ENCODE measurements at places on chromosomes 16 and 17.

GRCh38 chr17:12472252-12473173, 193.2 kb upstream of the MYOCD start:
- DNase-seq = no peak

- DNase-seq = no peak
Observed at GRCh38 chr16:66508248-66508913, 41.5 kb downstream of the TK2 start.

- no peak for DNase-seq
Observed at GRCh38 chr17:27804113-27804512, 3.8 kb upstream of the NOS2 start.

DNA sequence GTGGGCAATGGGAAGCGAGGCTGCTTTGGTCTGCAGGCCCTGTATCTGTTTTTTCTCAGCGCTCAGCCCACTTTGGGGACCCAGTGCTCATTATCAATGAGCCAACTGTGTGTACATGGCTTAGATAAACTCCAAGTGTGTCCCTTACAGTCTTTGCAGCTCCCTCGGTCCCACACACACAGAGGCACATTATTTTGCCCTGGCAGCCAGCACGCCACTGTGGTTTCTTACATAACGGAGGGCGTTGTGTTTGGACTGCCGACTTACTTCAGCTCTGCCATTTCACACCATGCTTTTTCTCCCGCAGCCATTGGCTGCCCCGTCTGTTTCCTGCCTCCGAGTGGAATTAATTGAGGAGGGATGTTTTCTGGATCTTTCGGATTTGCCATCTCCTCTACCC, 56.5 kb upstream of the CLEC18A start:
- no peak for DNase-seq

GRCh38 chr16:85988723-85989313, 89.9 kb downstream of the IRF8 start:
- DNase-seq = peak; percentile 6

DNA sequence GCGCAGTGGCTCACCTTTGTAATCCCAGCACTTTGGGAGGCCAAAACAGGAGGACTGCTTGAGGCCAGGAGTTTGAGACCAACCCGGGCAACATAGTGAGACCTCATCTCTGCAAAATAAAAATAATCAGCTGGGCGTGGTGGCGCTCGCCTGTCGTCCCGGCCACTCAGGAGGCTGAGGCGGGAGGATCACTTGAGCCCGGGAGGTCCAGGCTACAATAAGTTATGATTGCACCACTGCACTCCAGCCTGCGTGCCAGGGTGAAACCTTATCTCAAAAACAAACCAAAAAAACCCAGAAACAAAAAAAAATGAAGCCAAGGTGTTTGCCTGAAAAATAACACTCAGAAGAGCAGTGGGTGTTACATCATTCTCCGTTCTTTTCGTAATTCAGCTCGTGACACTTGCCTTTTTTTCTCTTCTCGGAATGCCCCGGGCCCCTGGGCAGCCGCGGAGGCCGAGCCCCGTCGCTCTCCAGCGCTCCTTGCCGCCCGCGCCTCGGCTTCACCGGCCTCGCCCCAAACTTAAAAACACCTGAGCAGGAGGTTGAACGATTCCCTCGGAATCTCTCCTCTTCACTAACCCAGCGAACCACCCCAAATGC, 17.0 kb downstream of the PRCD start:
- DNase-seq = peak; percentile 34

DNA sequence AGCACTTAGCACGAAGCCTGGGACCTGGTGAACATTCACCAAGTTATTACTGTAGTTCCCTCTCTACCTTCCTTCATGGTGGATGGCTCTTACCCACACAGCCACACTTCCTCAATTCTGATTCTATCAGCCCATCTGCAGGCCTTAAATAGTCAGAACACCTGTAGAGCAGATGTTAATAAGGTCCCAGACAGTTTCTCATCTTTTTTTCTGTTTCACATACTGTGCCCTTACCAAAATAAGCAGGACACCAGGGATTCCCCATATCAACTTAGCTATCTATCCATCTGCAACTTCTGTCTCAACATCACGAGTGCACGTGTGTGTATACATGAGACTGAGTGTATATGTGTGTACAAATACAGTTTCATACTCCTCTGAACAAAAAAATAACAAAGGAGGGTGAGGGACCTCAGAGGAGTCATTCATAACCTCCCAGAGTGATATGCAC, 2.8 kb downstream of the RECQL5 start:
- DNase-seq = no peak

- no peak for DNase-seq
Observed at GRCh38 chr17:16820979-16821543, 131.0 kb downstream of the CCDC144A start.

GRCh38 chr17:73600103-73600871, 44.0 kb downstream of the SDK2 start:
- no peak for DNase-seq

DNA sequence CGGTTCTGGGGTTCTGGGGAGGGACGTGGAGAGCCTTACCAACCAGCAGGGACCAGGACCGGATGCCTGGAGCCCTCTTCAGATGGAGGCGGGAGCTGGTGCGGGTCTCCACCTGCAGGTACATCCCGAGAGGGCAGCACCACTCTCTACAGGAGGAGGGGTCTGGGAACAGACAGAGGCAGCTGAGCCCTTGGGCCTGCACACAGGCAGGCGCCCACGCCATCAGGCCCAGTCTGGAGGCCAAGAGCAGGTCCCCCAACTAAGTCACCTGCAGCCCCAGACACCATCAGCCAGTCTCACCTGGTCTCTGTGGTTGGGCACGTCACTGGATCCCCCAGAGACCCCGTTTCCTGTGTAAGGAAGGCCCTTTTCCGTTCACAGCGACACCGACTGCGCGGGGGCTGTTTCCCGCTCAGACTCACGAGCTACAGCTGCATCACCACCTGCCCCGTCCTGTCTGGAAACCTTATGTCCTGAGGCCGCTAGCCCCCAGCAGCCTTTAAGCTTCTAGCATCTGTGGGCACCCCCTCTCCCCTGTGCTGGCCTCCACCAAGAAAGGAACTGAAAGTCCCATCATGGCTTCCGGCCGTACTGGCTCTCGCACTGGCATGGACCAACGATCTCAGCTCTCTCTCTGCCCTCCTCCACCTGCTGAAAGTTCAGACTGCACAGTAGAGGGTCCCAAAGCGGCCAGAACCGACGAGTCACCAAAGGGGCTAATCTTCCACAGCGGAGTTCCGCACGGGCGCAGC, 1.2 kb downstream of the CYBC1 start:
- peak; percentile 47 for DNase-seq

- no peak for DNase-seq
Observed at GRCh38 chr16:55039931-55040330, 109.3 kb downstream of the IRX5 start.

DNA sequence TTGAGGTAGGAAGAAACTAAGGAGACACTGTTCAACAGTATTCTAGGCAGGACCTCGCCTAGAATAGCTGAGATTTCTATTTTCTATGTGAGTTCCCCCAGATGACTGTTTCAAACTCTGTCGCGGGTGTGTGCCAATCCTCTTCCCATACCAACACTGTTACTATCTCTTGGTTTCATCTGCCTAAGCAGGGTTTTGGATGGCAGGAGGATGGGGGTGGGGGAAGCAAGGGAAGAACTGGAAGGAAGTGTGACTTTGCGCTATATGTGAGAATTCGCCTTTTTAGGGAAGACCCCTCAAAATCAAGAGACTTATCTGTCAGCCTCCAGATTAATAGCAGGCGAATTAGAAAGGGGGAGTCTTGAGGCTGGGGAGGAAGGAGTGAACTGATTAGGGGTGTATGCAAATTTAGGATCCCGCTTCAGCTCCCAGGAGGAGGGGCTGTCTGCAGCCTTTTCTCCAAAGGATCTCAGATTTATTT, 521 bp upstream of the G6PC3 start:
- DNase-seq = no peak

- DNase-seq = no peak
Observed at GRCh38 chr17:40063901-40064531, 1.3 kb downstream of the THRA start.

- peak; percentile 60 for DNase-seq
Observed at GRCh38 chr17:29589524-29590410, at the start of gene GIT1. Gene GIT1 (minus strand): TSS chr17:29589648. CDS start chr17:29589378, 270 bp downstream.

- DNase-seq = no peak
Observed at GRCh38 chr17:32684087-32684958, 192.6 kb downstream of the MYO1D start.

- DNase-seq = no peak
Observed at GRCh38 chr17:16465861-16466338, 26.1 kb downstream of the LRRC75A start.

- no peak for DNase-seq
Observed at GRCh38 chr16:85403693-85404092, 209.4 kb upstream of the GSE1 start.

- no peak for DNase-seq
Observed at GRCh38 chr16:81754858-81755257, 24.2 kb upstream of the PLCG2 start.

- DNase-seq = no peak
Observed at GRCh38 chr17:2468270-2468669, 43.4 kb downstream of the METTL16 start.

DNA sequence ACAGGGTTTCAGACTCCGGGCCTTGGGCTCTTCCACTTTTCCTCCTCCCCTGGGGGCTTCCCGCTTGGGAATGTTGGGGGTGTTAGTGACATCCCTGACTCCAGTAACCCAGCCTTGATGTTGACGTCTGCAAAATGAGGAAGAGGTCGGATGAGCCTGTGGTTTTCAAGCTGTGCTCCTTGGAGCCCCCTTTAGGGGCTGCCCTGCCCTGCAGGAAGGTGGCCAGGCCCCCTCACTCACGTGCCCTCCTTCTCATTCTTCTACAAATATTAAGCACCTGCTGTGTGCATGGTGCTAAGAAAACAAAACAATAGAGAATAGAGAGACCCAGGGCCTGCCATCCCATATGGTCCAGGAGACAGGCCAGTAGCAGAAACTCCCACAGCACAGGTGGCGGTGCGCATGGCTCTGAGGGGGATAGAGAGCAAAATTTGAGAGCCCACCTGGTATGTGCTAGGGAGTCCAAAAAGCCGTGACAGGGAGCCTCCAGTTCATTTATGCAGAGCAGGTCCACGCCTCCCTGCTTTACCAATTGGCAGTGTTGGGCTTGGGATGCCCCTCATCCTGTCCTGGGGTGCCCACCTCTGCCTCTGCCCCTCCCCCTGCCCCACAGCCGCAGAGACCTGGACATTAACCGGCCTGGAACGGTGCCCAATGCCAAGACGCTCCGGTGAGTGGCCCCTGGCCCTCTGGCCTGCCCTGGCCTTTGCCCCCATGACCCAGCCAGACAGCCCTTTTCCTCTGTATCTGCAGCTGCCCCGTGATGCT, 7.4 kb downstream of the NDRG4 start:
- no peak for DNase-seq

- no peak for DNase-seq
Observed at GRCh38 chr17:83152745-83153611, 73.6 kb downstream of the METRNL start.

GRCh38 chr16:85917959-85918358, 19.0 kb downstream of the IRF8 start:
- no peak for DNase-seq

DNA sequence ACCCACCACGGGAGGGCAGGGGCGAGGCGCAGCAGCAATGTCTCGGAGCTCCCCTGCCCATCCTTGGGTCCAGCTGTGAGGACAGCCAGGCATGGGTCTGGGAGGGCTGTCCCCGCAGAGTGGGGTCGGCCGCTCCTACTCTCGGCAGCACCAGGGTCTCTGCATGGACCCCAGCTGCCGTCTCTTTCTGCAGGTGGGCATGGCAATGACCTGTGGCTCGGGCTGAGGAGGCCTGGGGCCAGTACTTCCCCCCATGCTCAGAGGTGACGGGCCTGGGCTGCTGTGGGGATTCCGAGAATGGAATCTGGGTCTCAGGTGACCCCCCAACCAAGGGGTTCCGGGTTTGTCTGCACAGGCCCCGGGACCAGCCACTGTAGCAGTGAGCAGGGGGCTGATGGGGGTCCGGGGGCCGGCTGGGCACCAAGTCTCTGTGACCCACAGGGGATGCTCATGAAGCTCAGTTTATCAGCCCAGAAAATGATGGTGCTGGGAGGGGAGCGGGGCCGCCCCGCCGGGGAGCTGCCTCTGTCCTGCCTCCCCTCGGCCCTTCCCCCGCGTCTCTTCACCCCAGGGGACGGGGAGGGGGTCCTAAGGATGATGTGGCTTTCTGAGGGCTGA, 23.5 kb downstream of the CACNA1H start:
- DNase-seq = no peak

DNA sequence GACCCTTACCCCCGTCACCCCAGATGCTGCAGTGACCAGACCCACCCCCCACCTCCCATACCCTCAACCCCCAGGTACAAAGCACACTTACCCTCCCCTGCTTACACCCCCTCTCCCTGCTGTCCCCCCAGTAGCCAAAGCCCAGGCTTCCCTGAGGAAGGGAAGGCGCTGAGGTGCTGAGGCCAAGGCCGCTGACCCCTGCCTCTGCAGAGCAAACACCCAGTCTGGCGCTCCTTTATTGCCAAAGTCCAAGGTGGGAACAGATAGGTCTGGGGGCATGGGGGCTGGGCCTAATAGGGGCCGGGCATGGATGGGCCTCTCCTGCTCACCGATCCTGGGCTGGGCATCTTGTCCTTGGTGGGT, 683 bp downstream of the LCAT start:
- no peak for DNase-seq

- no peak for DNase-seq
Observed at GRCh38 chr17:57511475-57512123, 233.5 kb downstream of the CCDC182 start.

- DNase-seq = no peak
Observed at GRCh38 chr17:51050291-51051033, 70.2 kb downstream of the SPAG9 start.

DNA sequence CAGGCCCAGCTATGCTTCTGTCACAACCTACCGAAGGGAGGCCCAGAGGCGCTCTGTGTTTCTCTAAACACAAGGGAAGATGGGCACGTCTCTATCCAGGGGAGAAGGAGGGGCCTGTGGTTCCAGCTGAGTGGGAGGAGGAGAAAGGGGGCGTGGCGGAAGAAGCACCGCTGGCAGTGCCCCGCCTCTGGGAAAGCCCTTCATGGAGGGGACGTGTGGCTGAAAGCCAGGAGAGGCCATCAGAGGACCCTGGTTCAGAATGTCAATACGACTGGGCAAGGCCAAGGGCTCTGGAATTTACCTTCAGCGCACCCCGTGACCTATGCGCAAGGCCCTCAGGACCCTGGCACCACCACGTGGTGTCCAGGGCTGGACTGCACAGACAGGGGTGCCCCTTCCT, 12.3 kb upstream of the SLC38A8 start:
- DNase-seq = no peak

GRCh38 chr17:19003543-19004420, 782 bp downstream of the FAM83G start:
- peak; percentile 15 for DNase-seq

DNA sequence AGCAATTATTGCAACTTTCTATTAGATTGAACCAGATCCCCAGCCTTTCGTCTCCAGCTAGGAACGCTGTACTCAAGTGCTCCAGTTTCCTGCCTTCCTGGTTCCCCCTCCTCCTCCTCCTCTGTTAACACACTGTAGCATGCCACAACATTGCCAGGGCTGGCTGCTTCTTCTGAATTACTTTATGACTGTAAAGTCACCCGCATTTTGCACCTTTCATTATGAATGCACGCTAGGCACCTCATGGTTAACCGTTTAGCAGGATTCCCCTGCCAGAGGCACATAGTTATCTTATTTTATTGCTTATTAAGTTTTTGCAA, 4.5 kb downstream of the ZNF423 start:
- no peak for DNase-seq

GRCh38 chr16:13873835-13874438, 46.0 kb upstream of the ERCC4 start:
- DNase-seq = no peak

Measured in activated T-helper 1 cell treated with anti-CD3 and anti-CD28 coated beads, Interleukin-2, amount 50 U/mL, for 16 hours (primary cell).